ENCODE measurements at places on chromosomes 13 and 19. TPM values are rescaled to one million over a fixed set of nuclear protein-coding genes. Genes with fewer than 3 reads are reported as not detected.

The RFPL4AL1 gene
- total RNA-seq, result not detected

DNA sequence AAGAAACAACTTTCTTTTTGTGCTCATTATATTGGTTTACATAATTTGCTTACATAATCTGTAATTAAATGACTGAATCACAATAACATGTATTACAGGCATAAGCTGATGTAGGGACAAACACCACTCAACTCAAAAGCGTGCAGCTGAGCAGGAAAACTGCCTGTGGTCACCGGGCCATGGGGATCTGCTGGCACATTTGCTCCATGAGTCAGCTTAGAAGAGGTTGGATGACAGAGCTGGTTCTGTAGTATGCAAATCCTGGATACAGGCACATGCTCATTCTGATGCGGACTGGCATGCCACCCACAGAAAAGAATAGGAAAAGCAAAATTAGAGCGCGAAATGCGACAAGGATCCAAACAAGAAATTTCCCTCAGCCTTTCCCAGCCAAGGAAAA lies 128.6 kb downstream of the USP12 start:
- H3K36me3 ChIP-seq, result no peaks in the 10 kb centered on the region
- no peaks in the 10 kb centered on the region for H3K27me3 ChIP-seq
- no peaks in the 10 kb centered on the region for H3K4me1 ChIP-seq

GRCh38 chr13:34417896-34418295 lies 524.2 kb upstream of the NBEA start:
- no peak overlapping the region for H3K27ac ChIP-seq
- DNase-seq, result no peak
- no peak overlapping the region for H3K4me3 ChIP-seq
- H3K27me3 ChIP-seq, result no peaks in the 10 kb centered on the region
- no peaks in the 10 kb centered on the region for H3K36me3 ChIP-seq

DNA sequence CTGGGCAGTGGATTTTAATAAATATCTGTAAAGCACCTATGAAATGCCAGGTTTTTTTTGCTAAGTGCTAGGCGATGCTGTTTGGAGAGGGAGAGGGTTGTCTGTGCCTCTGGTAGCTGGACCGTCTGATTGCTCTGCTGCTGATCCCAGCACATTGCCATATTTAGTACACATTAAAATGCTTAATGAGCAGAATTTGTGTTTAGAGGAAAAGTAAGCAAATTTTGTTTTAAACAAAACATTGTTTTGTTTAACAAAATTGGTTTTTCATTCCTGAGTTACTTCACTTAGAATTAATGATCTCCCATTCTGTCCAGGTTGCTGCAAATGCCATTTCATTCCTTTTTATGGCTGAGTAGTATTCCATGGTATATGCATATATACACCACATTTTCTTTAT lies 85.2 kb downstream of the LMO7 start:
- DNase-seq, result no peak
- no peaks in the 10 kb centered on the region for H3K4me1 ChIP-seq
- no peak overlapping the region for H3K27ac ChIP-seq
- no peak overlapping the region for H3K4me3 ChIP-seq

The PSG3 gene
- total RNA-seq, result not detected

The DKKL1 gene
- total RNA-seq, result not detected

DNA sequence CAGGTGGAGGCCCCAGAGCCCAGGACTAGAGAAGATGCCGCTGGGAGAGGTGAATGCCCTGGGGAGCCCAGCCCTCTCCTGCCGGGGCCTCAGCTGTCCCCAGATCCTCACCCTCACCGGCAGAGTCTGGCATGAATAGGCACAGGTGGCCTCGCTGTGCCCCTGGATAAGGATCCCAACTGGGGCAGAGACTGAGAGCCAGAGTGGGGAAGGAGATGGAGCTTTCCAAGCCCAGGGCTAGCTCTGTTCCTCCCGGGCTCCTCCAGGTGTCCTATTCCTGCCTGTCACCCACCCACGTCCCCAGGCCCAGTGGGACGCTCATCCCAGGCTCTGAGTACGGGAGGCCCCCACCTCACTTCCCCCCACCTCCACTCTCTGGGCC lies 16.5 kb downstream of the PRR36 start:
- peaks cover 9% of the 10 kb centered on the region for H3K4me1 ChIP-seq
- no peak overlapping the region for H3K27ac ChIP-seq
- no peaks in the 10 kb centered on the region for H3K36me3 ChIP-seq

The ARHGAP35 gene
- 40.0 TPM for total RNA-seq

GRCh38 chr19:43527860-43528622 lies 1.0 kb upstream of the ETHE1 start:
- H3K27me3 ChIP-seq, result no peaks in the 10 kb centered on the region
- H3K4me3 ChIP-seq, result peak overlapping the region; percentile 78
- DNase-seq, result peak; percentile 60
- H3K27ac ChIP-seq, result peak overlapping the region; percentile 92
- no peaks in the 10 kb centered on the region for H3K36me3 ChIP-seq

GRCh38 chr13:56907766-56908165 lies 233.0 kb upstream of the PRR20A start:
- H3K27me3 ChIP-seq, result no peaks in the 10 kb centered on the region
- H3K4me3 ChIP-seq, result no peak overlapping the region
- H3K36me3 ChIP-seq, result no peaks in the 10 kb centered on the region
- H3K4me1 ChIP-seq, result no peaks in the 10 kb centered on the region

The PABPC3 gene
- total RNA-seq, result 0.14 TPM

The STOML3 gene
- not detected for total RNA-seq

The XRCC1 gene
- 32.0 TPM for total RNA-seq

The MISP gene
- total RNA-seq, result not detected

- no peak overlapping the region for H3K4me3 ChIP-seq
- DNase-seq, result no peak
- no peaks in the 10 kb centered on the region for H3K36me3 ChIP-seq
Measured at GRCh38 chr13:45718063-45718462, 15.9 kb downstream of the CBY2 start.

- no peak for DNase-seq
- H3K4me3 ChIP-seq, result no peak overlapping the region
- no peaks in the 10 kb centered on the region for H3K4me1 ChIP-seq
- H3K27ac ChIP-seq, result no peak overlapping the region
Measured at GRCh38 chr19:540867-541637, 2.8 kb upstream of the GZMM start.

GRCh38 chr19:7658219-7658686 lies 10.6 kb upstream of the RETN start:
- no peaks in the 10 kb centered on the region for H3K36me3 ChIP-seq
- no peaks in the 10 kb centered on the region for H3K27me3 ChIP-seq
- H3K27ac ChIP-seq, result no peak overlapping the region
- no peak overlapping the region for H3K4me3 ChIP-seq
- no peaks in the 10 kb centered on the region for H3K4me1 ChIP-seq

- no peaks in the 10 kb centered on the region for H3K27me3 ChIP-seq
- H3K27ac ChIP-seq, result no peak overlapping the region
- H3K36me3 ChIP-seq, result no peaks in the 10 kb centered on the region
- no peak overlapping the region for H3K4me3 ChIP-seq
- no peak for DNase-seq
- H3K4me1 ChIP-seq, result no peaks in the 10 kb centered on the region
Measured at GRCh38 chr13:36421447-36421846, 10.8 kb upstream of the CCNA1 start.

The KIR2DL4 gene
- 0.34 TPM for total RNA-seq

- H3K4me3 ChIP-seq, result no peak overlapping the region
- no peaks in the 10 kb centered on the region for H3K36me3 ChIP-seq
- H3K27ac ChIP-seq, result no peak overlapping the region
- no peaks in the 10 kb centered on the region for H3K27me3 ChIP-seq
Measured at GRCh38 chr13:20869540-20869939, 33.0 kb downstream of the XPO4 start.

GRCh38 chr13:52779103-52779502 lies 39.5 kb upstream of the CNMD start:
- no peak for DNase-seq
- H3K4me1 ChIP-seq, result no peaks in the 10 kb centered on the region
- no peaks in the 10 kb centered on the region for H3K36me3 ChIP-seq
- no peak overlapping the region for H3K27ac ChIP-seq

DNA sequence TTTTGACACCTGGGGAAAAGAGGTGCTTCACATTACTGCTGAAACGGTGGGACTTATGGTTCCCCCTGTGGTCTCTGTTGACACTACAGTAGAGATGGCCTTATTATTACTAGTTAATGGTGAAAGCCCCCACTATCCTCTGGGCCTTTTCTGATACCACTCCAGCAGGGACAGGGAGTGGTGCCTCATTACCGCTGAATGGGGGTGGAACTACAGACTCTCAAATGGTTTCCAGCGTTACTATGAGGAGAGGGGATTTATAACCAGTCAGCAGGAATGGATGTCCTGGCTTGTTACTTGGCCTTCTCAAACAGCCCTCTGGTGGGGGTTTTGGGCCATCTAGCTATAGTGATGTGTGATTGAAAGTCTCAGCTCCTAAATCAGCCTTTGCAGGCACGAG lies 96.7 kb upstream of the DIAPH3 start:
- no peaks in the 10 kb centered on the region for H3K36me3 ChIP-seq
- no peak for DNase-seq
- no peaks in the 10 kb centered on the region for H3K27me3 ChIP-seq
- H3K4me3 ChIP-seq, result no peak overlapping the region
- H3K27ac ChIP-seq, result no peak overlapping the region

- peaks cover 5% of the 10 kb centered on the region for H3K4me1 ChIP-seq
- no peaks in the 10 kb centered on the region for H3K36me3 ChIP-seq
- H3K27ac ChIP-seq, result no peak overlapping the region
- no peaks in the 10 kb centered on the region for H3K27me3 ChIP-seq
- no peak for DNase-seq
- no peak overlapping the region for H3K4me3 ChIP-seq
Measured at GRCh38 chr13:96581741-96582140, 412.5 kb downstream of the OXGR1 start.

The C1QTNF9 gene
- not detected for total RNA-seq

The NLRP7 gene
- total RNA-seq, result not detected

The MIA gene
- total RNA-seq, result 1.4 TPM
